Stimulated activated CD4-positive, alpha-beta T cell treated with anti-CD3 and anti-CD28 coated beads, Interleukin-12 subunit alpha, Interleukin-12 subunit beta, amount 100 ng/mL, for 4 hours (primary cell): ENCODE measurements at places on chromosomes 3 and 15.

DNA sequence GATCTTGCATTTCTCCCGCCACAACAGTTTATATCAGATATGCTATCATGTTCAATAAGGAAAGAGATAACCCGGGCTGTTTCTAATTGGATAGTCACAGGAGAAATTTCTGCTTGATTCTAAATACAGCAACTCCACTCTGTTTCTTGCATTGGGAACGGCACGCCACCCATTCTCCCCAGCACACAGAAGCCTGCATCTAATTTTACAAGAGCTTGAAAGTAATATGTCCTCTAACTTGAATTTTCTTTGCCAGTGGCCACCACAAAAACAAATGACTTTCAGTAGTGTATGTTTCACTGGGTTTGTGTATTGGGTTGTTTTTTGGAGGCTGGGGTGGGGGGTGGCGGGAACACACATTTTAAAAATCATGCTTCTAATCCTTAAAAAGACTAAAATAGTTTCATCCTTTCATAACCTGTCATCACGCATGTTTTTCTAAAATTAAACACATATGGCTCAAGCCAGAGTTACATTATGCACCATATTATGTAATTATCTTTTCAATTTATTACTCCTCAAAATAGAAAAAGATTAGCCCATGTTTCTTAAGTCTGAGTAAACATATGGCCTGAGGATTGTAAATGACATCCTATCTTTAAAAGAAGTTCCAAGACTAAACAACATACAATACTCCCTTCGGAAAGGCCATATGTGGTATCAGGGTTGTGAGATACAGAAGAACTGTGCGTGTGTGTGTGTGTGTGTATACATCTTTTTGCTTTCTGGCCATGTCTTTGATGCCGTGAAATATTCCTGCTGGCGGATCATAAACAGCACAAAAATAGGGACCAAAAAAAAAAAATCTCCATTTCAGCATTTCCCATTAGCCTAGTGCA lies 176.3 kb downstream of the FOXP1 start:
- DNase-seq, result no peak

DNA sequence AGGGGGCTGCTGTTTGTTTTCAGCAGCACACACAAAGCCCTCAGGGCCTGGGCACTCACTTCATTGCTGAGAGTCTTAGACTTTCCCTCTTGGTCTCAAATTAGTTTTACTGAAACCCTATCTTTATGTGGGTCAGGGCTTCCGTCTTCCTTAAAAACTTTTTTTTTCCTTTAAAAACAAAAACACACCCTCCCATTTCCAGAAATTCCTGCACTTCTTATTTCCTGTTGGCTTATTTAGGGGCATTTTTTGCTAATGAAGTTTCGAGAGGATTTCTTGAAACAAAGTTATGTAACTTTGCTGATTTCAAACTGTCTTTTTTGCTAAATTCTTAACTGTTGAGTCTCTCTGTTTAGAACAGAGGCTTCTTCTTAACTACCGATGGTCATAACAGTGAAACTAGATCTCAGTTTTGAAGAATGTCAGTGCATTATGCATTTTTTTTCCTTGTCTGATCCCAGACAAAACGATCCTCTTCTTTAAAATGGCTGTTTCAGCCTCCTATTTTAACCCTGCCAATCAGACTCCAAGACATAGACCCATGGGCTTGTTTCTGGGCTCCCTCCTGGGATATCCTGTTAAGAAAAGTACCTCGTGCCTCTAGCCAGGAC lies 23.3 kb downstream of the ANAPC13 start:
- no peak for DNase-seq

- no peak for DNase-seq
Observed at GRCh38 chr3:3707858-3708768, 91.1 kb upstream of the LRRN1 start.

DNA sequence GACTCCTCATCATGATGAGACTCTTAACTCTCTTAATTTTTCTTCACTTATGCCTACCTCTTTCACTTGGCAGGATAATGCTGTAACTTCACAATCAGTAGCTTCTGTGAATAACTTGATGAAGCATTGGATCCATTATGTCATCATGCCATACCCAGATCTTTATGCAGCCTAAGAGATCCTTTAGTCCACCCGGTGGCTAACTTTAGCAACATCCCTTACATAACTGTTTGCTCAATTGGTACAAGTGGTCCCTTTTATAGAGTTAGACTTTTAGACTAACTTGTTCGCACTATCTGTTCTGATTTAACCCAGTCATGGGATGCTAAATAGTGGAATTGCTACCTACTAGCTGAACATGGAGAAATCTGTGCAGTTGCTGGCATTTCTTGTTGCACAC lies 184.5 kb downstream of the USP13 start:
- DNase-seq, result no peak

- no peak for DNase-seq
Observed at GRCh38 chr15:34886134-34886533, 83.4 kb downstream of the AQR start.

- DNase-seq, result no peak
Observed at GRCh38 chr15:41967506-41968206, 4.7 kb downstream of the EHD4 start.

GRCh38 chr3:44077267-44077666 lies 164.4 kb upstream of the TOPAZ1 start:
- no peak for DNase-seq
